ENCODE measurements at places on chromosomes 4 and X. TPM values are rescaled to one million over a fixed set of nuclear protein-coding genes. Genes with fewer than 3 reads are reported as not detected.

The PLAC8 gene
- 1.2 TPM for polyA plus RNA-seq

The ING2 gene
- 34.2 TPM for polyA plus RNA-seq

The MAGEE1 gene
- polyA plus RNA-seq = 1.5 TPM

The USP17L18 gene
- polyA plus RNA-seq = not detected

The UGT2A1 gene
- polyA plus RNA-seq = not detected

The WNK3 gene
- polyA plus RNA-seq = 51.5 TPM

The TEC gene
- polyA plus RNA-seq = 1.9 TPM

The GAB3 gene
- 0.89 TPM for polyA plus RNA-seq

The RBM3 gene
- polyA plus RNA-seq = 77.5 TPM

The BTK gene
- polyA plus RNA-seq = 0.68 TPM

The HEPH gene
- polyA plus RNA-seq = 9.7 TPM

The HS6ST2 gene
- polyA plus RNA-seq = 0.82 TPM

The PRAF2 gene
- 22.1 TPM for polyA plus RNA-seq

The ABHD18 gene
- polyA plus RNA-seq = 7.1 TPM

The TCEAL3 gene
- polyA plus RNA-seq = 31.1 TPM

The PARM1 gene
- polyA plus RNA-seq = 4.9 TPM

The CENPE gene
- 35.7 TPM for polyA plus RNA-seq

The NHSL2 gene
- polyA plus RNA-seq = 3.7 TPM

The PRDM8 gene
- 0.16 TPM for polyA plus RNA-seq

The FAM47A gene
- polyA plus RNA-seq = not detected

The SLC2A9 gene
- 0.40 TPM for polyA plus RNA-seq

The CCSER1 gene
- polyA plus RNA-seq = 2.9 TPM

The CLTRN gene
- polyA plus RNA-seq = 2.5 TPM

The CXCR3 gene
- not detected for polyA plus RNA-seq

The HSFX2 gene
- polyA plus RNA-seq = 0.26 TPM

The TLR10 gene
- polyA plus RNA-seq = 0.10 TPM

The IKBKG gene
- 12.6 TPM for polyA plus RNA-seq
